Activated T-helper 1 cell treated with anti-CD3 and anti-CD28 coated beads, Interleukin-2, amount 50 U/mL, for 16 hours (primary cell): ENCODE measurements at places on chromosomes 6 and 20.

DNA sequence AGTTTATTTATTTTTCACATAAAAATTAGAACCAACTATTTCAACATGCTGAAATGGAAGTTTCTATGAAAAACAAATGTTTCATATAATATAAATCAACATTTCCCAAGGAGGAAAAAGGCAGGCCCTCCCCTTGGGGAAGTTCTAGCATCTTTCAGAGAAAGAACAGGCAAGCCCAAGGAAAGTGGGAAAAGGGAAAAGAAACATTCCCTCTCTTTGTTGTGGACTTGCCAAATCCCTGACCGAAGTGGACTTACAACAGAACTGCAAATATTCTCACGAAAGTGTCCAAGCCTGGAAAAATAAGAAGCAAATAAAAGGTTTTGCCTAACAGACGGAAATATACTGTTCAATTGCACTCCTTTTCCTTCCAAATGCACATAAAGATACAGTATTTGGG lies 214.4 kb downstream of the ATXN1 start:
- DNase-seq = no peak

DNA sequence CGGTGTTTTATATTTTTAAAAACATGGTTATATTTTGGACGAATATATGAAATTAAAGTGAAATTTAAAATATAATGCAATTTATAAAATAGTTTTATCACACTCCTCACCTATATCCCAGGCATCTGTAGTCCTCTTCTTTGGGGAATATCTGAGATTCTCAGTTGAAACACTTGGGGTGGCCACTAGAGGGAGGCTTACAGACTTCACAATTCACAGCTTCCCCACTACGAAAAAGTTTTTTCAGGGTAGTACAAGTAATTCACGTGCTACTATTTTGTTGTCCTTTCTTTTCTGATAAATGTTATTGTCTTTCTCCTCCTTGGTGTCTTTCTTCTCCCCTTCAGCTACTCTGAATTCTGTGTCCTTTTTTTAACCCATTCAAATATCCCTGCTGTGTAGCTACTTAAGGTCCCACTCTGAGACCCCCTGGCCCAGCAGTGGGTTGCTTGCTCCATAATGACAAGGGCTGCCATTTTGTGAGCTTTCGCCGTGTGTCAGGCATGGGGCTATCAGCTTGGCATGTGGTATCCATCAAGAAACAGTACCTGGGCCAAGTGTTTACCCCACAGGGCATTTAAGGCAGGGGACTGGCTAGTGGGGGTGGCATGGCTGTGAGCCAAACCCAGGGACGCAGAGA lies 43.6 kb upstream of the PHACTR3 start:
- no peak for DNase-seq

DNA sequence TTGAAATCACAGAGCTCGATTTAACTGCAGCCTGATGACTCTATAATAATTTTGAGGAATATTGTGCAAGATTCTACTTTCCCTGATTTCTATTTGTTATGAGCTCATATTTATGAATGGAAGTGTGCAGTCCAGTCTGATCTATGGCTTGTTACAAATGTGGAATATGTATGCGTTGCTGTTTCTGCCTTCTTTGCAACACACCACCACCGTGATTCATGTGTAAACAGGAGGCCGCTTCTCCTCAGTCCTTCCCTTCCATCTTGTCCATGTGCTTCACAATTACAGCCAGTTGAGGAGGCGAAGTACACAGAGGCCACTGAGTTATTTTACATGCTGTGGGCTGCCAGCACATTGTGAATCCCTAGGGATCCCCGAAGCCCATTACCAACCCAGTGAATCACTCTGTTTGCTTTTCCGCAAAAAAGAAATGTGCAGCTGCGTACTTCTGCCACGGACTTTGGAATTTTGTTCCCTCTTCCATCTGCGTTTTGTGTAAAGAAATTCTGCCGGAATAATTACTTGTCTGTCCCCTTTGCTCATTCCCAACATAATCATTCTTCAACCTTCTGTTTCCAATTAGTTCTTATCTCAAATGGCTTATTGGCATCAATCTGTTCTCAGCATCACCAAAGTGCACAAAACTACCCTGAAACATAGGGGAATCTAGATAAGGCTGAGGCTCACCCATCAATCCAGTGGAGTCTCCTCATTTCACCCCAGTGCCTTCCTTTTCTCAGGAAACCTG lies 551.6 kb upstream of the CITED2 start:
- no peak for DNase-seq

DNA sequence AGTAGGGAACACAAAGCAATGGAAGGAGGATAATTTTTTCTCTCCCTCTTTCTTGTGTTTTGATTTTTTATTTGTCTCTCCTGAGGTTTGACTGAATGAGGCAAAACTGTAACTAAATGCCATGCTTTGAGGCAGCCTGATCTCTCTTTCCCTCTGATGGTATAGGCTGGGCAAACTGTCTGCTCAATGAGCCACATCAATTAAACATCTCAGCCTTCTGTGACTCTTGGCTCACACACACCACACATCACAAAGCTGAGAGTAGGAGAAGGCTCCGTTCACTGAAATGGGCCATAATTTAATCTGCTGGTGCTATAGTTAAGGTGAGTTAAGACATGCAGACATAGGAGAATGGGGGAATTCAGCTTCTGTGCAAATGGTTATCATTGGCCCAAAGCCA lies 28.1 kb upstream of the SCGN start:
- DNase-seq = no peak

- DNase-seq = no peak
These were observed 1153.1 kb upstream of the GJE1 start for GRCh38 chr6:140979642-140980091.

- no peak for DNase-seq
These were observed 177.5 kb downstream of the CDC5L start for GRCh38 chr6:44564906-44565524.

- no peak for DNase-seq
These were observed 55.6 kb downstream of the KIAA0408 start for GRCh38 chr6:127403636-127404035.

DNA sequence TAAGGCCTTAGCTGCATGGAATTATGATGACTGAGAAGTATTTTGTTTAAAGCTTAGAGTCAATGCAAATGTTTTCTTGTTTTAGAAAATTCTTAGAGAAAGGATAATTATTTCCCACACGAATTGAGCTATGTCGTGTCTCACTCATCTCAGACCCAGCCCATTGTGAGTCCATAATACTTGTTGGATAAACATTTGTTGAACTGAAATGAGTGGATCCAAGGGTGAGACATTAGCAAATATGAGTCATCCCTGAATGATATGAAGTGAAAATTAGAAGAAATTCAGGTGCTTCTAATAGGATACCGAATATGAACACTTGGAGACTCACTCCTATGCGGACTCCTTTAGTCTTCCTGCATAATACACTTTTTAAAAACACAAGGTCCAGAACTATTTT lies 41.6 kb upstream of the ARMC2 start:
- no peak for DNase-seq
